ENCODE measurements at places on chromosomes 11 and 22.

DNA sequence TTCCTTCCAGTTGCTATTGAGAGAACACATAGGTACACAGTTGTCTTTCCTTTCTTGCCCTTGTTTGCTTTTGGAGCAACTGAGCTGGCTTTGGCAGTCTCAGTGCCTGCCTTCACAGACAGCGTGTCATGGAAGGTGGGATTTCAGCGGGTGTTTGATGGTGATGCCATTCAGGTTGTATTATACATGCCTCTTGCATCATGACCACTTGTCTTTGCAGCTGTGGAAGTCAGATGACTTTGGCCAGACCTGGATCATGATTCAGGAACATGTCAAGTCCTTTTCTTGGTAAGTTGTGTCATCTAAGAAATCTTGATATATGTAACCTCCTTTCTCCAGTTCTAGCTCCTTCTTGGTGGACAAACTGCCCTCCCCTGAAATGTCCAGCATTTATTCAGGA lies 37.1 kb upstream of the SORL1-AS1 start:
- no peak for DNase-seq

GRCh38 chr22:40498420-40499208 lies 128.2 kb downstream of the SGSM3 start:
- DNase-seq: peak; percentile 28

- DNase-seq: no peak
Measured at GRCh38 chr22:30864441-30865420, 103.8 kb downstream of the MORC2 start.

GRCh38 chr11:78313181-78313795 lies 104.3 kb downstream of the GAB2 start:
- DNase-seq: no peak

Data from GM13977 (cell line).